ENCODE measurements at places on chromosomes 11 and 22.

GRCh38 chr11:123062892-123063825, 1.2 kb upstream of the HSPA8 start:
- DNase-seq: peak; percentile 57

DNA sequence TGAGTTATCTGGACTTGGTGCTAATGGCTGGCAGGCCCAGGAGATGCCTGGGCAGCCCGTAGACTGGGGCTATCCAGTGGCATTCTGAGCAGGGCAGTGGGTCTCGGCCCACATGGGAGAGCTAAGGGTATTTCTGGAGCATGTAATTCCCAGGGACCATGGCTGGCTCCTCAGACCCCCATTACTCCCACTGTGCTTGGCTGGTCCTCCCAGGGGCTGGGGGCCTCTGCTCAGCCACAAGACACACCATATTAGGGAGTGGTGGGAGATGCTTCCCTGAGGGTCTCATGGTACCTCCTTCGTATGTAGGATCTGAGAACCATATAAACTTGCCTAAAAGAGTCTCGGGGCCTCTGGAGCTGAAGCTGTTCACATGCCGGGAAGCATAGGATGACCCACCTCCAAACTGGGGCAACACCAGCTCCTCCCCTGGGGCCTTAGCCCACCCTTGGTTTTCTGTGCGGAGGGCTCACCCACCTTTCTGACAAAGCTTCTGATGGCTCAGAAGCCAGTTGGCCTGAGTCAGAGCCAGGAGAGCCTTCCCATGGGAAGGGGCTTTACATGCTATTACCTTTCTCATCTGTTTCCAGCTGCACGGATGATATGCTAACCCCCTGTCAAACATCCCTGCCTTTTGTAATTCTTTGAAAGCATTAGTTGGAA, 9.5 kb upstream of the FTH1 start:
- DNase-seq: no peak

DNA sequence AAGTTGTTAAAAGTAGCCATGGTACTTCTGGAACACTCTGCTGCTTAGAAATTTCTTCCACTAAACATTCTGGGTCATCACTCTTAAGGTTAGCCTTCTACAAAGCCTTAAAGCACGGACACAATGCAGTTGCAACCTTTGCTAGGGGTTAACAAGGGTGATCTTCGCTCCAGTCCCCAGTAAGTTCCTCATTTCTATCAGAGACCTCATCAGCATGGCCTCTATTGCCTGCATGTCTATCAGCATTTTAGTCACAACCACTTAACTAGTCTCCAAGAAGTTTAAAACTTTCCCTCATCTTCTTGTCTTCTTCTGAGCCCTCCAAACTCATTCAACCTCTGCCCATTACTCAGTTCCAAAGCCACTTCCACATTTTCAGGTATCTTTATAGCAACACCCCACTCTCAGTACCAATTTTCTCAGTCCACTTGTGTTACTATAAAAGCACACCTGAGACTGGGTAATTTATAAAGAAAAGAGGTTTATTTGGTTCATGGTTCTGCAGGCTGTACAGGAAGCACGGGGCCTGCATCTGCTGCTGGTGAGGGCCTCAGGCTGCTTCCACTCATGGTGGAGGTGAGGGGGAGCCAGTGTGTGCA, 48.7 kb upstream of the TH start:
- no peak for DNase-seq

GRCh38 chr22:50145721-50146438, 24.7 kb upstream of the PANX2 start:
- no peak for DNase-seq

DNA sequence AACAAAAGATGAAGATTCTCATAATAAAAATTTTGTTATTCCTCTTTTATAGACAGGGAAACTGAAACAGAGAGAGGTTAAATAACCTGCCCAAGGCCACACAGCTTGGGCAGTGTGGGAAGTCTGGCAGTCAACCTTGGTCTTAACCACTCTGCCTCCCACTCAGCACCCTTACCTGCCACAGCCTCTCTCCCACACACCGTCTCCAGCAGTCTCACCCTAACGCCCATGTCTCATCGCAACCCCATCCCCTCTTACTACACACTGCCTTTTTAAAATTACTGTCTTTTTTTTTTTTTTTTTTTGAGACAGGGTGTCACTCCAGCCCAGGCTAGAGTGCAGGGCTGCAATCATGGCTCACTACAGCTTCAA, 25.0 kb downstream of the ARRB1 start:
- peak; percentile 53 for DNase-seq

- DNase-seq: no peak
Measured at GRCh38 chr11:31799435-31800397, 11.4 kb downstream of the PAX6 start.

DNA sequence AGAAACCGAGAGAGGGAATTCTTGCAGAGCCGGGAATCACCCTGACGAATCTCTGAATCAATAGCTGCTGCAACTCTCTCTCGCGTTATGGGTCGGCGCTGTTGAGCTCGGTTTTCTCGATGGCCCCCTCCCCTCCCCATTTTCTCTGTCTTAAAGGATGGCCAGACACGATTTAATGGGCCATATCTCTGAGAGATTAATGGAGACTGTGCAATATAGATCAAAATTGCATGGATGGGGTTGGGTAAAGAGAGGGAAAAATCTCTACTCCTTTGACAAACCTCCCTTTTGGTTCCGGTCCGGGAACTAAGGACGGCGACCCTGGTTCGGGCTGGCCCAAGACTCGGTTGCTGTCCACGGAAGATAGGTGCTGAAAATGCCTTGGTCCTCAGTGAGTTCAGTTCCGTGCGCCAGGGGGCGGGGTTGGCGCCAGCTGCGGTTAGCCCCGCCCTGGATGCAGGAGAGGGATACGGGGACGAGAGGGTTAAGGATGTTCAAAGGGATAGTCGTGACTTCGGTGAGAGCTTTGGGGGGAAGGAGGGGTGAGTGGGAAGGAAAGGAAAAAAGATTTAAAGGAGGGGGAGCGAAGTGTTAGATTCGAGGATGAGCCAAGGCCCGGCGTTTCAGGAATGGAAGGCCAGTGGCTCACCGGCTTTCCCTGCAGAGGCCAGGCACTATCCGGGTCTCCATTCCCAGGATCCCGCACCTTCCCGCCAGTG, 103.6 kb upstream of the HSD17B12 start:
- DNase-seq: peak; percentile 49

DNA sequence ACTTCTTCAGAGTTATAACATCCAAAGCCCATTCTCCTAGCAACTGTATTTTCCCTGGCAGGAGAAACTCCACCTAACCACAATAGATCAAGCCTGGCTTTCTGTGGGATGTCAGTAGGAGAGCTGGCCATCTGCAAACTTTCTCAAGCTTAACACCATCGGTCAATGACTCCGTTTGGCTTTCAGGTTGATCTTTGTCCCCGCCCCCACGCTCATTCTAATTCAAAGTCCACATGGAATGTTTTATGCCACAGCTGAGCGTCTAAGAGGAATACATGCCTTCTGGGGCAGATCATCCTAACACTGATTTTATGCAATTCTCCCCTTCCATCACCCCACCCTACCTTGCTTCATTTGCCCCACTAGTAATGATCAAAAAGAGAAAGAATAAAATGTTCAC, 4.8 kb downstream of the GVQW3 start:
- no peak for DNase-seq

GRCh38 chr11:115279813-115280761, 224.1 kb downstream of the CADM1 start:
- no peak for DNase-seq

DNA sequence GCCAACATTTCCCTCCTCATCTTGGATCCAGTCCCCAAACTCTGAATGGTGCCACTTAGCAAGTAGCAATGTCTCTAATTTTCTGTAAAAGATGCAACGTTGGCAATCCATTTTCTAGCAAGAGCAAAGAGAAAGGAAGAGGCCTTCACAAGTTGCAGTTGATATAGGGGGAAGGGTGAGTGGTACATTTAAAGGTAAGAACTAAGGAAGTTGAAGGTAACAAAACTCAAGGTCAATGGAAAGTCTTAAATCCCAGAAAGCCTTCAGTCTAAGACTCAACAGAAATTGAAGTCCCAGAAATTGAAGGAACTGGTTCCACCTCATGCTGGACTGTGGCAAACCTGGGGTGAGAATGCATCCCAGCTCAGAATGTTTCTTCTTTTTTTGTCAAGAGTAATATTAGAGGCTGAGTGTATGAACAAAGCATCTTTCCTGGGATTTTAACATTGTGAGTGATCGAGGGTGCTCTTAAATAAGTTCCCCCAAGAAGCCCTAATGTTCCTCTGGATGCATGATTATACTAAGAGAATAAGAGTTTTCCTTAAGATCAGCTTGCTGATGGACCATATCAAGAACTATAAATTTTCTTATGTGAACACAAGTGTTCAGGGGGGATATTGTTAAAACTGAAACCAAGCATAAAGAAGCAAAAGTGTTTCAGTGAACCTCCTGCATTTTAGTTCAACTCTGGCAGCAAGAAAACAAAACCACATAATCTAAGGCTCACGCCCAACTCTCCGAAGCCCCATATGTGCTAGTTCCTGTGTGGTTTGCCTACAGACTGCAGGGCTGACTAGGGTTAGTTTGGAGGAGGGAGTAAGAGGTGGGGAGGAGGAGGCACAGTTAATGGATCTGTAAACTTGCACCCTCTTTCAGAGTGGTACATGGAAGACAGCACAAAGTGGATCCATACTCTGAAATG, at the start of gene GRAP2:
TSS of gene GRAP2 (plus strand) at position 779 of the 922 bp plus-strand sequence. CDS start 46,023 bp downstream, outside the sequence.
- peak; percentile 80 for DNase-seq

DNA sequence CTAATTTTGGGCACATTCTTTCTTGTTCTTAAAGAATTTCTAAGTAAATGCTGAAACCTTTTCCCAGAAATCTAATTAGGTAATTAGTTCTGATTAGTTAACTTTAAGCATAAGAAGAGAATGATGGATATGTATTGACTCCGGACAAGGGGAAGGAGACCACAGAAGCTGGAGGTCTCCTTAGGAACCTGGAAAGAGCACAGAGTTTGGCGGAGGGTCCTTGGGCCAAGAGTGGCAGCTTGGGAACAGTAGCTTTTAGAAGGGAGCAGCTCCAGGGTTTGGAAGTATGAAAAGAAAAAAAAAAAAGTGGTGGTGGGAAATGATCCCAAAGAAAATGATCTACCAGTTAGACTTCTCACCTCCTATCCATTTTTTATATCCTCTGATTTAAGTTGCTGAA, 42.7 kb downstream of the FAT3 start:
- DNase-seq: no peak

DNA sequence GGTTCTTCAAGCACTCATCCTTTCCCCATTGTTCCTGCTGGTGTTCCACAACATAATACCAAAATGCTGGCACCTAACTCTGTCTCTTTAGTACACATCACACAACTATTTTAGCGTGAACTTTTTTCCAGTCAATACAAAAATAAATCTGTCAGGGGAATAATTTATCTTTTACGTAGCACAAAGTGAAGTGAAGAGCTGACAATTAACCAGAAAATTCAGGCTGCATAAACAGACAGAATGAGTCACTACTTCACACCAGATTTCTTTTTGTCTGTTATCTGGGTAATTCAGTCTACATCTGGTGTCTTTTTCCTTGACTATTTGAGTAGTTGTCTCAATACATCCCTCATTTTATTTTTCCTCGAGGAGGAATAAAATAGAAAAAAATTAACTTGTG, 7.9 kb upstream of the ETS1 start:
- DNase-seq: no peak

- DNase-seq: no peak
Measured at GRCh38 chr11:19763330-19763729, 50.7 kb downstream of the NAV2 start.

Measured in activated CD4-positive, alpha-beta memory T cell treated with anti-CD3 and anti-CD28 coated beads for 36 hours (primary cell).